ENCODE measurements at places on chromosomes 13 and 19.

DNA sequence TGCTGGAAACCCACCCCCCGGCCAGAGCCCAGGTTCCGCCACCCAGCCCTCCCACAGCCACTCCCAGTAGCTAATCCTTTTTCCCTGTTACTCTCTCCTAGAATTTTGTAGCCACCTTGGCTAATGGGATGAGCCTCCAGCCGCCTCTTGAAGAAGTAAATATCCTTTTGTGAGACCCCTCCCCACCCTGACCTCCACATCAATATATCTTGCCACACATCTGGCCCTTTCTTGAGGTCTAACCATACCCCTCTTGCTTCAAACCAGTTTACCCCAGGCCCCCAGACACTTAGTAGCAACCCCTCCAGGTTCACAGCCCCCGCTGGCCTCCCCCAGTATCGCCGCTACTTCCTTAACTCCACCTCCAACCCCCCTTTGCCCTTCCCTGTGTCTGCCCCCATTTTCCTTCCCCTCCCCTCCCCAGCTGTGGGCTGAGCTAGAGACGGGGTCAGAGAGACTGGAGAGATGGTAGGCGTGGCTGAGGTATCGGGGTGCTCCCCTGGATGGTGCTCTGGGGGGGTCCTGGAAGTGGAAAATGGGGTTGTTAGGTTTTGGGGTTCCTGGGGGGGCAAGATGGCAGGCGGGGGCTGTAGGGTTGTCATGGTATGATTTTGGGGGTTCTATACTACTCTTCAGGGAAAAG is 2.8 kb downstream of the PRMT1 start:
- DNase-seq = no peak

- no peak for DNase-seq
Observed at GRCh38 chr13:92984151-92984550, 242.5 kb upstream of the GPC6 start.

GRCh38 chr19:15260939-15261338 is 28.7 kb upstream of the EPHX3 start:
- no peak for DNase-seq

GRCh38 chr13:40624383-40624782 is 42.1 kb downstream of the FOXO1 start:
- no peak for DNase-seq

DNA sequence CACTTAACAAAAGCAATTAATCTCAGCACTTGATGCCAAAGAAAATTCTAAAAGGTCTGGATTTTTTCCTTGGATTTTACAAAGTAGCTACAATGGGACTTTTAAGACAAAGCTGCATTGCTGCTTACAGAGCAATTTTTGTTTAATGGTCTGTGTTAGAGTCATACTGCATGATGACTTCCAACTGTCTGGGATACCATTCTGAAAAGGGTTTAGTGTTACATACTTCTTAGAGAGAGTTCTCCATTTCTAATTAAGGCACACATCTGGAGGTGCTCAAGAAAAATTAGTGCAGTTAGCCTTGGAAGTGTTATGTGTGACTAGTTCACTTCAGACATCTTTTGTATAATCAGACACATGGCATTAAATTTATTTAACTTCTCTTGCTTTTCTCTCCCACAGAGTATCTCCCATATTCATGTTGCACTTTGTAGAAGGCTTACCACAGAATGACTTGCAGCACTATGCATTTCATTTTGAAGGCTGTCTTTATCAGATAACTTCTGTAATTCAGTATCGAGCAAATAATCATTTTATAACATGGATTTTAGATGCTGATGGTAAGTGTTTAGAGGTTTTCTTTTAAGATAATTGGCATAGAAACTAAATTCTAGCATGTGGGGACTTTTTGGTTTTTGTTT is 35.1 kb downstream of the USPL1 start:
- no peak for DNase-seq

DNA sequence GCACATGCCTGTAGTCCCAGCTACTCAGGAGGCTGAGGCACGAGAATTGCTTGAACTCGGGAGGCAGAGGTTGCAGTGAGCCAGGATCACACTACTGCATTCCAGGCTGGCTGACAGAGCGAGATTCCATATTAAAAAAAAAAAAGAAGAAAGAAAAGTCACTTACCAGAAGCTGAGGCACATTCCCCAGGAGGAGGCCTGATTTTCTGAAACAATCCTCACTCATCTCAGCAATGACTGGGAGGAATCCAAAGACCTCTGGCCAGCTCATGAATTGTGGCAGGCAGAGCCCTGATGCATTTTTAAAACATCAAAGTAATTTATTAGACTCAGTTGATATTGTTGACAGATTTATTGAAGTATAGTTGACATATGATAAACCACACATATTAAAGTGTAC is 206.3 kb downstream of the FOXO1 start:
- no peak for DNase-seq

- DNase-seq = no peak
Observed at GRCh38 chr13:75174481-75174880, 307.5 kb downstream of the TBC1D4 start.

GRCh38 chr19:900043-900301 is 6.7 kb downstream of the RNU6-9 start:
- no peak for DNase-seq

- DNase-seq = no peak
Observed at GRCh38 chr13:26562512-26562890, 5.0 kb downstream of the WASF3 start.

DNA sequence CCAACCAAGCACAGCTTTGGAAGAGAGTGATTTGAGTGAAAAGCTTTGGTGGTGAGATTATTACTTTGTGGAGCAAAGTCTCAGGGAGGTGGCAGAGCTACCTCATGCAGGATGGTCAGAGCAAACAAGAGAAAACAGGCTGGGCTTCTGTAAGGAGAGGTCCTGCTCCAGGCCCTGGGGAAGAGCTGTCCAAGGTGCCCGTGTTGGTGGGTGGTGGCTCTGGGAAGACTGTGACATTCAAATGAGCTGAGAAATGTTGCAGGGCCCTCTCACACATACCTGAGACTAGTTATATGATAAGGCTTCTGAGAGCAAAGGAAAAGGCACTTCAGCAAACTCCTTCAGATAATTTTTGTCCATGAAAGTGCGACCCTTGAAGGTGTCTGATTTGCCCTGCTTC is 205.5 kb upstream of the SOX21 start:
- DNase-seq = no peak

DNA sequence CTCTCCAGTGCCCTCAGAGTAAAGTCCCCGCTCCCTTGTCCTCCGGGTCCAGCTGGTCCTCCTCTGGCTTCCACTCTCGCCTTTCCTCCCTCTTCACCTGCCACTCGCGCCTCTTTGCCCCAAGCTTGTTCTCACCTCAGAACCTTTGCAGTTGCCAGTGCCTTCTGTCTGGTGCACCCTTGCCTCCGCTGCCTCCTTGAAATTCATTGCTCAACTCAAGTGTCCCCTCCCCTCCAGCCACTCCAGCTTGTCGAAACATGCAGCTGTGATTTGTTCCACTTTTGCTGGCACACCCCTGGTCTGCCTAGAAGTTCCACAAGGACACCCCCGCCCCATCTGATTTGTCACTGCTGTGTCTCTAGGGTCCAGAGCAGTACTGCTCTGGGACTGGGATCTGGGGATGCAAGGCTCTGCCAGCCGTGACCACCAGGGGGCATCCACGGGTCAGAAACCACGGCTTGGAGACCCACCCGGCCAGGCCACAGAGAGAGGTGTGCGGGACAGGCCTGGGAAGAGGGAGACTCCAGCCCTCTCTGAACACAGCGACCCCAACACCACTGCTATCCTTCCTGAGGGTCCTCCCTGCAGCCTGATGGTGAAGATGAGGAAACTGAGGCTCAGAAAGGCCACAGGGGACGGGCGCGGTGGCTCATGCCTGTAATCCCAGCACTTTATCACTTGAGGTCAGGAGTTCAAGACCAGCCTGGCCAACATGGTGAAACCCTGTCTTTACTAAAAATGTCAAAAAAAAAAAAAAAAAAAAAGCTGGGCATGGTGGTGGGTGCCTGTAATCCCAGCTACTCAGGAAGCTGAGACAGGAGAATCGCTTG is 49.9 kb downstream of the AP1M1 start:
- DNase-seq = peak; percentile 56

DNA sequence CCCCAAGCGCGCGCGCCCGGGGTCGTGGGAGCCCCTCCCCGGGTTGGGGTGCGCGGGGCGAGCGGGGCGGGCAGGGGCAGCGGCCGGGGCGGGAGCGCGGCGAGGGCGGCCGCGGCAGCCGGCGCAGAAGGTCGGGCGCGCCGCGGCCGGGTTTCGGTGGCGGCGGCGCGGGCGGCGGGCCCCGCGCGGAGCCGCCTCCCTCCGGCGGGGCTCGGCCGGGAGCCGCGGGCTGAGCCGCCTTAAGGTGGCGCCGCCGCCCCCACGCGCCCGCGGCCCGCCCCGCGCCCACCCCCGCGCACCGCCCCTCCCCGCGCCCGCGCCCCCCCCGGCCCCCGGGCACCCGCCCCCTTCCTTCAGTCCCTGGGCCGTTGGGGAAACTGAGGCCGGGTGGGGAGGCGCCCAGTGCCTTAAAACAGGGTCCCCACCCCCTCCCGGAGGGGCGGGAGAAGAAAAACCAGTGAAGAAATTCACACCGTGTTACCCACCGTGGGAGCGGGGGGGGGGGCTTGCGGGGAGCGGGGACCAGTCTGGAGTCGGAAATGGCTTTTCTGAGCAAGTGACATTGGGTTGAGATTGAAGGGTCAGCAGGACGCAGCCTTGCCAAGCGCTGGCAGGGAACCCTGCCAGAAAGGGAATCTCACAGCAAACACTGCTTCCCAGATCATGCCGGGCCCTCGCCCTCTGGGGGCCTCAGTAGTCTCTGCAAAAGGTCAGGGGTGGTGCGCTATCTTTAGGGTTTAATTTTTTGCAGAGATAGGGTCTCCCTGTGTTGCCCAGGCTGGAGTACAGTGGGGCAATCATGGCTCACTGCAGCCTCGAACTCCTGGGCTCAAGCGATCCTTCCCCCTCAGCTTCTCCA is at the start of gene TLE2:
TLE2 (minus strand) TSS at position 216 of the 859 bp plus-strand sequence. CDS start 376 bp downstream, outside the sequence.
- DNase-seq = no peak

GRCh38 chr19:33396701-33397535 is 23.4 kb downstream of the CEBPG start:
- no peak for DNase-seq

DNA sequence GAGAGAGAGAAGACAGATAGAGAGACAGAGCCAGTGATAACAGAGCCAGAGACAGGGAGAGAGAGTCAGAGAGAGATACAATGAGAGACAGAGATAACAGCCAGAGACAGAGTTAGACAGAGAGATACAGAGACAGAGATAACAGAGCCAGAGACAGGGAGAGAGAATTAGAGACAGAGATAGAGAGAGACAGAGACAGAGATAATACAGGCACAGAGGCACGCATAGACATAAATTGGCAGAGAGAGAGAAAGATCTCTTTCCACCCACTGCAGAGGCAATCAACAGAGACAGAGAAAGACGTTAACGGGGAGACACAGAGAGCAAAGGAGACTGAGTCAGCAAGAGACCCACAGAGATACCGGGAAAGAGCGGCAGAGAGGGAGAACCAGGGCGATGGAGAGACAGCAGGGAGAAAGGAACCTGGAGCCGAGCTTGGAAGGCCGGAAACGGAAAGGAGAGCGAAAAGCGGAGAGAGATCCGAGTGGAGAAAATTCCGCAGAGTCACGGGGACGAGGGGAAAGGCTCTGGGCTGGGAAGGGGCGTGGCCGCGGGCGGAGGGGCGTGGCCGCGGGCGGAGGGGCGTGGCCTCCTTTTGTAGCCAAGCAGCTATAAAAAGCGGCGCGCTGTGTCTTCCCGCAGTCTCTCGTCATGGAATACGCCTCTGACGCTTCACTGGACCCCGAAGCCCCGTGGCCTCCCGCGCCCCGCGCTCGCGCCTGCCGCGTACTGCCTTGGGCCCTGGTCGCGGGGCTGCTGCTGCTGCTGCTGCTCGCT is at the start of gene TNFSF9:
TNFSF9 (plus strand) TSS at position 641 of the 777 bp plus-strand sequence; CDS start at position 652, 11 bp downstream.
- DNase-seq = peak; percentile 70

DNA sequence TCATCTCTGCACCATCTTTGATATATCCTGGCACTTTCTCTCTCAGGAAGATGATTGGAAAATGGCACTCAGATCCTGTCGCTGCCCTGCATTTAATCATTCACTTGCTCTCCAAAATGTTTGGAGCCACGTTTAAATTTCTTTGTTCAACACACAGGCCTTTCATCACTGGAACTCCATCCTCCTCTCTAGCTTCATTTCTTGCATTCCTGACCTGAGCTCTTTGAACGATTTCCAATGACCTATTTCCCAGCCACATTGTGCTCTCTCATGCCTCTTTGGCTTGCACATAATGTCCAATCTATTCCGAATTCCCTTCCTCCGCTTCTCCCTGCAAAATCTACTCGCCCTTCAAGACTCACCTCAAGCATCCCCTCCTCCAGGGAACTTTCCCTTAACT is 287.4 kb upstream of the NBEA start:
- DNase-seq = no peak

DNA sequence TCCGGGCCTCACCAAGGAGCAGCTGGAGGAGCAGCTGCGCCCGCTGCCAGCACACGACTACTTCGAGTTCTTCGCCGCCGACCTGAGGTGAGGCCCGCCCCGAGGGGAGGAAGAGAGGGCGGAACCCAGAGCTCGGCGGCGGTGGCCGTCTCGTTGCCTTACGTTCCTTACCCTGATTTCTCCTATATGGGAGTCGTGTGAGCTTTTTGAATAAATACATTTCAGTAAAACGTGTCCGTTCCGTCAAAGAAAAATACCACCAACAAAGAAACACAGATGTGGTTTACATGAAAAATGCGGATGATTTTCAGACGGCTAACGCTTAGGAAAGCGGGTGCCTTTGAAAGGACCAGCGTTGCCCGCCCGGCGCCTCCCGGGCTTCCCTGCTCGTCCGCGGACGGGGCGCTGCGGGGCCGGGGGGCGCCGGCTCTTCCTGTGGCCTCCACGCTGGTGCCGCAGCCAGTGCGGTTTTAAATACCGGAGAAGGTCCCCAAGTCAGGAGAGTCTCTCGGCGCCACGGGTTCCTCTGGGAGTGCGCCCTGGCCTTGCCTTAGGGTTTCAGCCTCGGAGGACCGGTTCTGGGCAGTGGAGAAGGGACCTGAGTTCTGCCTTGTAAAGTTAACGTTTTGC is 755 bp downstream of the UPF3A start:
- DNase-seq = peak; percentile 15

DNA sequence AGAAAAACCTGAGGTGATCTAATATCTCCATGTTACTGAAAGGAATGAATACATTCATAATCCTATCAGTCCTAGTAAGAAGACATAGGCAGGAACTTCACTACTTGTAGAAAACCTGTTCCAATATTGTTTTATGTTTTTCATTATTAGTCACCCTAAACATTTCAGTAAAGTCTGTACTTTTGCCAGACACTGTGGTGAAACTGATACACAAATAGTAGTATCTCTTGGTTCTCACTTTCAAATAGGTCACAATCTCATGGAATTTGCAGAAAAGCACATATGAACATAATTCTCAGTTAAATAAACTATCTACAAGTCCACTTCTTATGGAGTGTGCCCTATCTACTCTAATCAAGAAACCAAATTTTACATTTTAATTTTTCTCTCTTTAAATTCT is 88.3 kb upstream of the PCDH9 start:
- no peak for DNase-seq
